Natural killer cell (primary cell): ENCODE measurements at places on chromosomes 1 and 21.
A peak's percentile ranks its signal among the peaks of the same experiment; 100 is the strongest.

DNA sequence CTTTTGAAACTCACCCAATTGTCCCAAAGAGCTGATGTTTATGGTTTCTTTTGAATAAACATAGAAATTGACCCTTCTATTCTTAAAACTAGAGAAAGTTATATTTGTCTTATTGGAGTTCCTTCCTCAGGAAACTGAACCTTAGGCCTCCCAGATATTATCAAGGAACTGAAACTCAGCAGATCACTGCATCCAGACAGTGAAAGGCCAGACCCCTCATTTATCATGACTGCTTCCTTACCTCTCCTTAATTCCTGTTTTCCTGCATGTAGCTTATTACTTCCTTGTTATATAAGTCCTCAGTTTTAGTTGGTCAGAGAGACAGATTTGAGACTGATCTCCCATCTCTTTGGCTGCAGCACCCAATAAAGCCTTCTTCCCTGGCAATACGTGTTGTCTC is 27.5 kb downstream of the SLC22A15 start:
- no peak overlapping the region for H3K27ac ChIP-seq
- no peaks in the 10 kb centered on the region for H3K27me3 ChIP-seq
- peaks cover 11% of the 10 kb centered on the region for H3K4me1 ChIP-seq
- no peak for DNase-seq

DNA sequence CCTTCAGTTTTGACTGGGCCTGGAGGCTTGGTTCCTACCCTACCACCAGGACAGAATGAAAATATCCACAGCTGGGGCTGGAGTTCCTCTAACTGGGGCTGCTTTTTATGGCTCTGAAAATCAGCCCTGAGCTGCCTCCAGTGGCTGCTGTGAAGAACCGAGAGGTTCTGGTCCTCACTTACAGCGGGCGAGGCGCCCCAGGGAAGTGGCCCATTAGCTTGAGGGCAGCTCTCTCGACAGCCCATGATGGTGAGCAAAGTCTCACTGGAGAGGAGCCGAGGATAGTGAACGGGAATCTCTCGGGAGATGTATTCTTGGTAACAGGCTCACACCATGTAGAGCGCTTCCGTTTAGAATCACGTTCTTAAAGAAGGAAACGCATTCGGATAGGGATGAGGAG is 459.7 kb downstream of the KIF26B start:
- no peak overlapping the region for H3K27ac ChIP-seq
- H3K4me3 ChIP-seq = no peak overlapping the region
- H3K4me1 ChIP-seq = no peaks in the 10 kb centered on the region
- no peak for DNase-seq

- no peak overlapping the region for H3K4me3 ChIP-seq
- no peaks in the 10 kb centered on the region for H3K36me3 ChIP-seq
- H3K4me1 ChIP-seq = peaks cover 6% of the 10 kb centered on the region
- H3K27ac ChIP-seq = no peak overlapping the region
- peaks cover 13% of the 10 kb centered on the region for H3K27me3 ChIP-seq
- no peak for DNase-seq
Observed at GRCh38 chr1:85585799-85586198, 5.2 kb downstream of the CCN1 start.

- no peak overlapping the region for H3K27ac ChIP-seq
- no peak for DNase-seq
- no peaks in the 10 kb centered on the region for H3K36me3 ChIP-seq
- no peaks in the 10 kb centered on the region for H3K4me1 ChIP-seq
Observed at GRCh38 chr1:41504114-41505035, 19.9 kb upstream of the EDN2 start.

- no peak overlapping the region for H3K4me3 ChIP-seq
- peaks cover 11% of the 10 kb centered on the region for H3K36me3 ChIP-seq
- no peak overlapping the region for H3K27ac ChIP-seq
- DNase-seq = no peak
Observed at GRCh38 chr21:36068748-36069398, 951 bp upstream of the CBR1 start.

DNA sequence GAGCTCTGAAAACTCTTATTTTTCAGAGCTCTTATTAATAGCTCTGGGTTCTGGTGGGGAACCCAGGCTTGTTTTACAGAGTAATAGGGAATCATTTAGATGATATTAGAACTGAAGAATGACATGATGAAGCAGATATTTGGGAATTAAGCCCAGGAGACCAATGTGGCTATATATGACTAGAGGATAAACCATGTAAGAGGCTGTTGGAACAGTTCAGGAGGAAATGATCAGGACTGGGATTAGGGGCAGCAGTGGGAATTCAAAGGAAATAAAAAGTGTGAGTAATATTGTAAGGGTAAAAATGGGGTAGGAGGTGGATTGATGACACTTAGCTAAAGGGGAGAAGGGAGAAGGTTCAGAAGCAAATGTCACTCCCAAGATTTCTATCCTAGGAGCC is 58.6 kb downstream of the GIPC2 start:
- H3K27me3 ChIP-seq = no peaks in the 10 kb centered on the region
- no peak overlapping the region for H3K27ac ChIP-seq
- H3K36me3 ChIP-seq = no peaks in the 10 kb centered on the region
- no peak for DNase-seq

DNA sequence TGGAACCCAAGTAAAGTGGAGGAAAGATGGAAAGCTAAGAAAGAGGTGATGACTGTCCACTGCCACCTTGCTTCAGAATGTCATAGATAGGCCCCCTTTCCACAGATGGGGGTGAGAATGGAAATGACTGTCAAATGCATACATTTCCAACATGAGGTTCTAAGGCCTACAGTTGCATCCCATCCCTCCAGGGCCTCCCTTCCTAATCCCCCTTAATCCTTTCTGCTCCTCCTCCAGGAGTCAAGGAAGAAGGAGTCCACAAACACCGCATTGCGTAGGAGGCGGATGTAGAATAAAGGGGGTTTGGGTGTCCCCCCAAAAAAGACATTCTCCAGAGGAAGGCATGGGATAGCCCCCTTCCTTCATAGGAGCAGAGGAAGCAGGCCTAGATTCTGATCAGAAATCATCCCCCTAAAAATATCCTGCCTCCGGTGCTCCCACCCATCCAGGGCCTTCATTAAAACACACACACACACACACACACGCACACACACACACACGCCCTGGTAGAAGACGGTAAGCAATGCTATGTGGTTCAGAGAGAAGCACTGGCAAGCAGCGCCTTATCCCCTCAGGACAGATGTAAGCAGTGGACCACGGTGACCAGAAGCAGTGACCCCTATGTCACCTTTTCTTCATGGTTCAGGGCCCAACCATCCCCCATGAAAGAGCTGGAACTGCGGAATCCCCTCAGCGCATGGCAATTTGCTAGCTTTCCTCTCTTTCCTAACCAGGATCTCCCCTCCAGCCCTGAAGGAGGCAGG is 2.0 kb downstream of the SV2A start:
- H3K27me3 ChIP-seq = peaks cover 4% of the 10 kb centered on the region
- H3K4me3 ChIP-seq = no peak overlapping the region

DNA sequence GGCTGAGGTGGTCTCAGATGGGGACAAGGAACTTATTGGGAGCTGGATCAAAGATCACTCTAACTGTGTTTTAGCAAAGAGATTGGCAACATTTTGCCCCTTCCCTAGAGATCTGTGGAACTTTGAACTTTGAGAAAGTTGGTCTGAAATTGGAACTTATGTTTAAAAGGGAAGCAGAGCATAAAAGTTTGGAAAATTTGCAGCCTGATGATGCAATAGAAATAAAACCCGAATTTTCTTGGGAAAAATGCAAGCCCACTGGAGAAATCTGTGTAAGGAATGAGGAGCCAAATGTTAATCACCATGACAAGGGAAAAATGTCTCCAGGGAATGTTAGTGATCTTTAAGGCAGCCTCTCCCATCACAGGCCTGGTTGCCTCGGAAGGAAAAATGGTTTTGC is 17.2 kb downstream of the CFH start:
- no peaks in the 10 kb centered on the region for H3K27me3 ChIP-seq
- no peak overlapping the region for H3K27ac ChIP-seq

GRCh38 chr1:61050541-61051442 is 31.6 kb upstream of the NFIA start:
- no peak overlapping the region for H3K27ac ChIP-seq
- peaks cover 38% of the 10 kb centered on the region for H3K27me3 ChIP-seq
- H3K4me1 ChIP-seq = peaks cover 32% of the 10 kb centered on the region
- H3K36me3 ChIP-seq = no peaks in the 10 kb centered on the region

DNA sequence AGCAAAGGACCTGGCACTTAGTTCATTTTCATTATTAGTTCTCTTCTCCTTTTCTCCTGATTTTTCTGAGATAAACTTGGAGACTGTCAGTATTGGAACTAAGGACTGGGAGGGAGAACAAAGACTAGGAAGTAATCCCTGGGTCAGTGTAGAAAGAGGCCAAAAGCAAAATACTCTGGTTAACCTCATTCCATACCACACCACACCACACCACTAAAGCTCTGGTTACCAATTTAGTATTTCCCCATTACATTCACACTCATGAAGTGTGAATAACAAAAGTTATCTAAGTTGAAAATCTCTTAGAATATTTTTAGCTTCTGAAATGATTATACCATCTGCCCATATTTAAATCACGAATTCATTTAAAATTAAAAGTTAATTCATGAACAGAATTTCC is 68.9 kb upstream of the DMRTA2 start:
- no peaks in the 10 kb centered on the region for H3K4me1 ChIP-seq
- no peaks in the 10 kb centered on the region for H3K27me3 ChIP-seq
- H3K4me3 ChIP-seq = no peak overlapping the region
- H3K27ac ChIP-seq = no peak overlapping the region
- H3K36me3 ChIP-seq = peaks cover 11% of the 10 kb centered on the region

GRCh38 chr1:235650341-235651169 is 971 bp upstream of the GNG4 start:
- no peaks in the 10 kb centered on the region for H3K36me3 ChIP-seq
- H3K4me1 ChIP-seq = peaks cover 23% of the 10 kb centered on the region
- H3K4me3 ChIP-seq = no peak overlapping the region
- peaks cover 34% of the 10 kb centered on the region for H3K27me3 ChIP-seq
- no peak overlapping the region for H3K27ac ChIP-seq
- DNase-seq = peak; percentile 29

GRCh38 chr1:156251527-156251926 is 3.7 kb upstream of the PAQR6 start:
- DNase-seq = no peak
- H3K36me3 ChIP-seq = peaks cover 61% of the 10 kb centered on the region
- H3K4me3 ChIP-seq = no peak overlapping the region
- no peaks in the 10 kb centered on the region for H3K27me3 ChIP-seq
- no peak overlapping the region for H3K27ac ChIP-seq

- no peaks in the 10 kb centered on the region for H3K4me1 ChIP-seq
- DNase-seq = no peak
- H3K27me3 ChIP-seq = no peaks in the 10 kb centered on the region
- H3K27ac ChIP-seq = no peak overlapping the region
Observed at GRCh38 chr1:41171266-41171874, 70.7 kb downstream of the SCMH1 start.

DNA sequence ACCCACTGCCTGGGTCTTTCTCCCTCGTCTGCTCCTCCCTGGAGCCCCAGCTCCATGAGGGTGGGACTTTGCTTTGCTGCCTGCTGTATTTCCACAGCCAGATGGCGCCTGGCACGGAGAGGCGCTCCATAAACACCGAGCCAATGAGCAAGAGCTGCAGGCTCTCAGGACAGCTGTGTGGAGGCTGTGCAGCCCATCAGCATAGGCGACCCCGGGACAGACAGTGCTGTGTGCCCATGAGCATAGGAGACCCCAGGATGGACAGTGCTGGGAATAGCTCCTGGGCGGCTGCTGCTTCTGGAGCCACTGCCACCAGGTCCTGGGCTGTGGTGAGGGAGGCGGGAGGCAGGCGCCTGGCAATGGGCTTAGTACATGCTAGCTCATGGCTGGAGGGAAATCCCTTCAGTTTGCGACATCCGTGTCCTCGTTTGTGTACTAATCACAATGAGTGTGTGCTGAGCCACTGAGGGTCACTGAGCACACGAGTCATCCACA is 29.2 kb downstream of the CEP104 start:
- H3K36me3 ChIP-seq = peaks cover 65% of the 10 kb centered on the region
- no peak overlapping the region for H3K4me3 ChIP-seq

- no peak for DNase-seq
- H3K36me3 ChIP-seq = no peaks in the 10 kb centered on the region
- H3K4me3 ChIP-seq = no peak overlapping the region
- H3K27ac ChIP-seq = no peak overlapping the region
- H3K4me1 ChIP-seq = no peaks in the 10 kb centered on the region
Observed at GRCh38 chr1:208951908-208952307, 631.6 kb upstream of the CAMK1G start.

DNA sequence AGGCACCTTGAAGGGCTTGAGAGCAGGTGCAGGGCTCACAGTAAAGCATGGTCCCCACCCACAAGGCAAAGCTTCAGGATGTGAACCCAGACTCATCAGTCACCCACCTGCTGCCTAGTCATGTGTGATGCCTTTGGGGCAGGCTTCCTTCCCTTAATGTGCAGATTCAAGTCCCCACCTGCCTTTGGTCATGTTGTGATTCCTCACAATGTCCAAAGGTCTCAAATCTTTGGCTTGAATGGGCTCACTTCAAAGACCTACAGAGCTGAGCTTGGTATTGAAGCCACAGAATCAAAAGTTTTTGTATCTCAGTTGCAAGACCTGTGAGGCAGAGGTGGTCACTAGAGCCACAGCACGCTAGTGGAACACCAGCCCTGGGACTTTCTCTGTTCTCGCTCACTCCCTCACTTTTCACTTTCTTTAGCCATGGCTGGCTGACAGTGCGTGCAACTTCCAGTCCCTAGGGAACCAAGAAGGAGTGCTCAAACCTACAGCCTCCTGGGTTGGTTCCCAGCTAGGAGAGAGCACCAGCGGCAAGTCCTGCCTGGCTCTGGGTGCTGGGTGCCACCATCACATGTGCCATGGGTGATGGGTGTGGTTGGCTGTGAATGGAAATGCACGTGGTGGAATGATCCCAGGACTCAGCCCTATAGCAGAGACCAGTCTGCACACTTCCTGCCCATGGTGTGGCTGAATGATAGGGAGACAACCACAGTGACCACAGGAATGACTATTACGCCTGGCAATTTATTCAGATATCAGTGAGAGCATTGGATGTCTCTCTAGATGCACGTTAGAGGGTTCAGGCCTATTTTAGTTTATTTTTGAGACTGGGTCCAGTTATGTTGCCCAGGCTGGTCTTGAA is 26.4 kb upstream of the CLIC6 start:
- H3K4me3 ChIP-seq = no peak overlapping the region
- no peak for DNase-seq
- peaks cover 4% of the 10 kb centered on the region for H3K4me1 ChIP-seq
- H3K27me3 ChIP-seq = no peaks in the 10 kb centered on the region
- no peaks in the 10 kb centered on the region for H3K36me3 ChIP-seq

GRCh38 chr1:67646145-67647035 is 38.6 kb upstream of the GADD45A start:
- DNase-seq = no peak
- H3K36me3 ChIP-seq = no peaks in the 10 kb centered on the region
- no peaks in the 10 kb centered on the region for H3K27me3 ChIP-seq

DNA sequence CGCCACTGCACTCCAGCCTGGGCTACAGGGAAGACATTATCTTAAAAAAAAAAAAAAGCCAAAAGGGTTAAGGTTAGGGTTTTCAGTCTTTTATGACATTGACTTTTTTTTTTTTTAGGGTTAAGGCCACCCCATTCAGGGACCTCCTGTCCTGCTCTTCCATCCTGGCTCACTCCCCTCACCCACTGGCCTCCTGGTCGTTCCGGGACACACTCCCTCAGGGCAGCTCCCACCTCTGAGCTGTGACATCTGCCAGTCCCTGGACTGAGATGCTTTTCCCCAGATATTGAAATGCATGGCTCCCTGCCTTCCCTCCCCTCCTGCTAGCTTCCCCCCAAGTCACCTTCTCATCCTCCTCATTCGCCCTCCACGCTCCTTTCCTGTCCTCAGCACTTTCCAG is 9.6 kb downstream of the PLEKHG5 start:
- peaks cover 10% of the 10 kb centered on the region for H3K4me1 ChIP-seq
- peaks cover 22% of the 10 kb centered on the region for H3K27me3 ChIP-seq
- no peak overlapping the region for H3K27ac ChIP-seq
- no peaks in the 10 kb centered on the region for H3K36me3 ChIP-seq
- no peak for DNase-seq
- H3K4me3 ChIP-seq = no peak overlapping the region
